ELF-1 (cell line): ENCODE measurements at places on chromosomes 13 and 19.

DNA sequence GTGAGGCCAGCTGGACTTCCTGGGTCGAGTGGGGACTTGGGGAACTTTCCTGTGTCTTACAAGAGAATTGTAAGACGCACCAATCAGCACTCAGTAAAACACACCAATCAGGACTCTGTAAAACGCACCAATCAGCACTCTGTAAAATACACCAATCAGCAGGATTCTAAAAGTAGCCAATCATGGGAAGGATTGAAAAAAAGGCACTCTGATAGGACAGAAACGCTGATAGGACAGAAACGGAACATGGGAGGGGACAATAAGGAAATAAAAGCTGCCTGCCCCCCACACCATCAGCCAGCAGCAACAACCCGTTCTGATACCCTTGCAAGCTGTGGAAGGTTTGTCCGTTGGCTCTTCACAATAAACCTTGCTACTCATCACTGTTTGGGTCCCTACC, 73.1 kb upstream of the SGCG start:
- DNase-seq: no peak

DNA sequence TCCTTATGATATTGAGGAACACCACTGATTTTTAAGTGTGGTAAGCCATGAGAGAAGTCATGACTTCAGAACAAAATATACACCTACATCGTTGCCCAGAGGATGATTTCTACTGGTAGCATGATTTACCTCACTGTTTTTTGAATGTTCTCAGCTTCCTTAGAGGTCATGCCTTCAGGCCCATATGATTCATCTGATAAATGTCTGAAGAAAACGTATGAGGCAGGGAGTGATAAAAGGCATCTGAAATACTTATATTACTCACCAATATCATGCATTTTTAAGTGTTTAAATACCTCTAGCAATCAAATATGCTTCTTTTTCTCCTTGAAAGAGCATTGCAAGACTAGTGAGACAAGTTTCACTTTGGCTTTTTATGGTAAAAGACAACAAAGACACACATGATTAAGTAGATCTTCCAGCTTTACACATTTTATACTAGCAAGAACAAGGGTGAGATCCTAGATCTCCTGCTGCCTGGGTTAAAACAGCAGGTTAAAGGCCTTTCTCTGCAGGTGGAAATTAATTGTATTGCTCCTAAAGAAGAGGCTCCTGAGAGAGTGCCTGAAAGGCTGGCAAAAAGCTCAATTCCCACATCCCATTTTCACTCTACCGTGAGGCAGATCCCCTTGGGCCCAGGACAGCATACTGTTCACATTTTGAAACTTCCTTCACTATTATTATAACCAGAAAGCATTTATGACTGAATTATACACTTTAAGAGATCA, 432.4 kb downstream of the SLITRK1 start:
- DNase-seq: no peak

DNA sequence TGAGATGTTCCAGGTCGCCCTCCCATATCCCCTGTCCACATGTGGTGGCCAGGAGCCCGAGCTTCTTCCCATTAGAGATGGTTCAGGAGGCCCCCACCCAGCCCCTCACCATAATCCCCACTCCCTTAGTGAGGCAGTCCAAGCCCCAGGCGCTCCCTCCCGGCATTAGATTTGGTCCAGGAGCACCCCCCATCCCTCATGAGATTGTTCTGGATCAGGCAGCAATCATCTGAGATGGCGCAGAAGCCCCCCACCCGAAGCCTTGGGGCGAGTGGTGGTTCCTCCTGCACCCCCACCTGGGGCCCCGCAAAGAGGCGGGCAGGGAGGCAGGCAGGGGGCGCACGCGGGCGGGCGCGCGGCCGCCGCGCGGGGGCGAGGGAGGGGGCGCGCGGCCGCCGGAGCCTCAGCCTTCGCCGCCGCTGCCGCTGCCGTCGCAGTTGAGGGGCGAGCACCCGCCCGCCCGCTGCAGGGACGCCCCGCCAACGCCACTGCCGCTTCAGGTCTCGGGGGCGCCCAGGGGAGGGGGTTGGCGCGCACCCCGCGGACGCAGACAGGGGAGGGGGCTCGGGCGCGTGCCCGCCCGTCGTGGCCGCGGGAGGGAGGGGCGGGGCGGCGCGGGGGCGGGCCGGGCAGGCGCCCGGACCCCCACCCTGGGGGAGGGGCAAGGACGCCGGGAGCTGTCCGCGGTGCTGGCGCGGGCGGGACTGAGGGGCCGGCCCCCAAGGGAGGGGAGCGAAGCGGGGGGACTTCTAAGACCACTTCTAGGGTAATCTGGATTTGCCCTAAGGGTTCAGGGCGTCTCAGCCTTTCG, 46.4 kb upstream of the SHKBP1 start:
- DNase-seq: no peak

GRCh38 chr19:31109636-31110035, 239.6 kb downstream of the TSHZ3 start:
- no peak for DNase-seq

DNA sequence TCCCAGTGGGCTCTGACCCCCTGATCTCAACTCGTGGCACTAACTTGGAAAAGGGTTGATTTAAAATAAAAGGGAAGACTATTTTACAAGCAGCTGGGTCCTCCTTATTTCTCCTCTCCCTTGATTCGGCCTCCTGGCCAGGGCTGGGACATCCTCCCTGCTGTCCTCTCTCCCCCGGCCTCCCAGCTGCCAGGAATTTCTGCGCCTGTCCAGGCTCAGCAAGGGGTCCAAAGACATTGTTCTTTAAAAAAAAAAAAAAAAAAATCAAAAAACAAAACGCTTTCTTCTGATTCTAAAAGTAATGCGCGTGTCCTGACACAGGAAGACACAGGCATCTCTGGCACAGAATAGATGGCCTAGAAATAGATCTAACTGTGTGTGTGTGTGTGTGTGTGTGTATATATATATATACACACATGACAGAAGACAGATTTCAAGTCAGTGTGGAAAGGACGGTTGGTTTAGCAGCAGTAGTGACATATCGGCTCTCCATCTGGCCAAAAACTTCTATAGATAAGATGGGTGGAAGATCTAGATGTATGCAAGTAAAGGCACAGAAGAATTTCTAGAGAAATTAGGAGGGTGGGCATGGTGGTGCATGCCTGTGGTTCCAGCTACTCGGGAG, 12.3 kb upstream of the LENG8 start:
- DNase-seq: no peak

DNA sequence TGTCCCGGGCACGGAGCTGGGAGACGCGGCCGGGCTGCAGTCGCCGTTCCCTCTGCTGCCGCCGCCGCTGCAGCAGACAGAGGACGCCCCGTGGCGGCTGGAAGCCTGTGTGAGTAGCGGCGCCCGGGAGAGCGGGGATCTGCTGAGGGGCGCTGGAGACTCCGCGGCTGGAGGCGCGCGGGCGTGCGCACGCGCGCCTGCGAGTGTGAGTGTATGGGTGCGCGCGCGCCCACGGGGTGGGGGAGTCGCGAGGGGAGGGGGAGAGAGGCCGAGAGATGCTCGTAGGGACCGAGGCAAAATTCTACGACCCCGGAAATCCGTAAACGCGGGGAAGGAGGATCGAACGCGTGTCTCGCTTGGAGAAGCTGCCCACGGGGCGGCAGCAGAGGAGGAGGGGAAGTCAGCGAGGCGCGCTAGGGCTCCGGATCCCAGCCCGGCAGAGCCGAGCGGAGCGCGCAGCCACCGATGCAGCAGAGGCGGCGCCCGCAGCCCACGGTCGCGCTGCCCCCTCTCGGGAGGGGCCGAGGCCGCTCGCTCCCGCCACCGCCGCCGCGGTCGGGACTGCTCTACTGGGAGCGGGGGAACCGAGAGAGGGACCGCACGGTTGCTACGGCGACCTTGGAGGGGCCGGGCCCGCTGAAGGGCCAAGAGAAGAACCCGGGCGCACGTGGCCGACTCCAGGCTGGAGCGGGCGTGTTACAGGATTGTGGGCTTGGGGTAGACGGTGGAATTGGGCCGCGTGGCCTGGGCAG, at the start of gene ENOX1:
ENOX1 (minus strand) TSS at position 207 of the 752 bp plus-strand sequence.
- DNase-seq: peak; percentile 77

DNA sequence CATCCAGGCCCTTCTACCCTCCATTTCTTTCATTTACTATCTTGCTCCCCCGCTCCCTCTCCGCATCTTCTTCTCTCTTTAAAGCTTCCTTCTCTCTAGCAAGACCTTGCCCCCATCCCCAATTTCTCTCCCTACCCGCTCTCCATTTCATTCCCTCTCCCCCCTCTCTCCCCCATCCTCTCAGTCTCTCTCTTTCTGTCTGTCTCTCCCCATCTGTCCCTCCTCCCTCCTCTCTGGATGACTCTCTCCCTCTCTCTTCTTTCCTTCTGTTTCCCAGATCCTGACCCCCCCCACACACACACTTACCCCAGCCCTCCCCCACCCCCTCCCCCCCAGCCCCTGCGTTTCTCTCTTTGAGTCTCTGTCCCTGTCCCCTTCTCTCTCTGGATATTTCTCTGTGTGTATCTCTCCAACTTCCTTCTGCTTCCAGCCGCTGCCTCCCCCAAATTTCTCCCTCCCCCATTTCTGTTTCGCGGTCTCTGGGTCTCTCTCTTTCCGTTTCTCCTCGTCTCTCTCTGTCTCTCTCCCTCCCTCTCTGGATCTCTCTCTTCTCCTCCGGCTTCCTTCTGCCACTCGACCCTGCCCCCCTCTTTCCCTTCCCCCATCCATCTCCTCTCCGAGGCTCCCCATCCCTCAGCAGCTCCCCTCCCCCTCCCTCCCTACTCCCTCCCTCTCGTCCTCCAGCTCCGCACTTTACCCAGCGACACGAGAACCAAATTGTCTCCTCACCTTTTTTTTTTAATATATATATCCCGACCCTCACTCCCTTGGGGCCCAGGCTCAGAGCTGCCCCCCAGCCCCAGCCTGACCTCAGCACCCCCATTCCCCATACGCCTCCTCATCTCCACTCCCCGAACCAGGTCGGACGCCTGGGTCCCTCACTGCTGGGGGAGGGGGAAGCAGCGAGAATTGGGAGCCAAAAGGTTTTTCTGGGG, 3.6 kb upstream of the CACNG8 start:
- DNase-seq: no peak

GRCh38 chr19:366205-366783, 21.7 kb upstream of the MIER2 start:
- DNase-seq: no peak

- DNase-seq: peak; percentile 69
Measured at GRCh38 chr13:95296326-95296925, 4.8 kb downstream of the ABCC4 start.

DNA sequence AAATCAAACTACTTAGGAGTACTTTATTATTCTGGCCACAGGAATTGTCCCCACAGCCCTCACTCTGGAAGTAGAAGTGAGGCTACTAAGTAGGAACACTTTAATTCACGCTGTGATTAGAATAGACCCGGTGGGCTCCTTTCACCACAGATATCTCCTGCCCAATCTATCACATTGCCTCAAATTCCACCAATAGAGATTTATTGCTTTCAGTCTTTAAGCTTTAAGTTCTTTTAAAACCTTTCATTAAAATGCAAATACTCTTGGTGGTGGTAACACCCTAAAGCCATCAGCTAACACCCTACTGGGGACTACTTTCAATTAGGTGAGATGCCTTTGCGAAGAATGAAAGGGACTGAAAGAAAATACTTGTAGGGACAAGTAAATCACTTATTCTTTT, 181.9 kb downstream of the DACH1 start:
- peak; percentile 46 for DNase-seq

DNA sequence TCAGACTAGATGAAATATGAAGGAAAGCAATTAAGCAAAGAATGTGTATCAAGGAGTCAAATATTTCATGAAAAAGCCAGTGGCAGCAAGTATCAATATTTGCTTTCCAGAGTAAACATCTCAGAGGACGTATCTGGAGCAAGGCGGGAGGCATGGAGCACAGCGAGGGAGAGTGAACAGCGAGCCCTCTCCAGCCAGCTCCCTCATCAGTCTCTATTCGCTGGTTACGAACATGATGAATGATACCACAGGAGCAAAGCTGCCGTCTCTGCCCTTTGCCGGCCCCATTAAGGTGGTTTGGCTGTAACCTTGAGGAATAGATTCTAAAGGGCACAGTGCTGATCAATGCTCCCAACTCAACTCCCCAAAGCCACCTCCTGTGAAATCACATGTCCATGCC, 95.8 kb downstream of the CCNA1 start:
- no peak for DNase-seq

DNA sequence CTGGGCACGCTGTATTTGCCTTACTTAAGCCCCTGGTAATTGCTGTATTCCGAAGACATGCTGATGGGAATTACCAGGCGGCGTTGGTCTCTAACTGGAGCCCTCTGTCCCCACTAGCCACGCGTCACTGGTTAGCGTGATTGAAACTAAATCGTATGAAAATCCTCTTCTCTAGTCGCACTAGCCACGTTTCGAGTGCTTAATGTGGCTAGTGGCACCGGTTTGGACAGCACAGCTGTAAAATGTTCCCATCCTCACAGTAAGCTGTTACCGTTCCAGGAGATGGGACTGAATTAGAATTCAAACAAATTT, 676 bp downstream of the BRCA2 start:
- no peak for DNase-seq

DNA sequence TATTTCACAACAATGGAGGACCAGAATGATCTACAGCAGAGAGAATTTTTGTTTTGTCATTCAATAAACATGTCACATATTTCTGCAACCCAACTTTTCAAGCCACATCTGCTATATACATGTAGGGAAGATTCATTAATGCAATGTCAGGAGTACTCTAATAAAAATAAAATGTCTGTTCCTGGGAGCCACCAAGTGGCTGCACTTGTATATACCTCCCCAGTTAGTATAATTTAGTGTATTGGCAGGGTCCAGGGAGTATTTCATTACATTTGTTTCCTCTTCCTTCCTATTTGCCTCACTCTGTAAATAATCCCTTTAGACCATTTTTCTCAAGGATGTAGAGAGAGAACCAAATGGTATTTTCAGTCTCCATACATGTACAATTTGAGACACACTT, 1169.0 kb downstream of the DIAPH3 start:
- DNase-seq: no peak

GRCh38 chr13:23506807-23507291, 63.4 kb upstream of the TNFRSF19 start:
- DNase-seq: peak; percentile 27

GRCh38 chr13:26941345-26942174, 181.0 kb upstream of the GPR12 start:
- DNase-seq: no peak

DNA sequence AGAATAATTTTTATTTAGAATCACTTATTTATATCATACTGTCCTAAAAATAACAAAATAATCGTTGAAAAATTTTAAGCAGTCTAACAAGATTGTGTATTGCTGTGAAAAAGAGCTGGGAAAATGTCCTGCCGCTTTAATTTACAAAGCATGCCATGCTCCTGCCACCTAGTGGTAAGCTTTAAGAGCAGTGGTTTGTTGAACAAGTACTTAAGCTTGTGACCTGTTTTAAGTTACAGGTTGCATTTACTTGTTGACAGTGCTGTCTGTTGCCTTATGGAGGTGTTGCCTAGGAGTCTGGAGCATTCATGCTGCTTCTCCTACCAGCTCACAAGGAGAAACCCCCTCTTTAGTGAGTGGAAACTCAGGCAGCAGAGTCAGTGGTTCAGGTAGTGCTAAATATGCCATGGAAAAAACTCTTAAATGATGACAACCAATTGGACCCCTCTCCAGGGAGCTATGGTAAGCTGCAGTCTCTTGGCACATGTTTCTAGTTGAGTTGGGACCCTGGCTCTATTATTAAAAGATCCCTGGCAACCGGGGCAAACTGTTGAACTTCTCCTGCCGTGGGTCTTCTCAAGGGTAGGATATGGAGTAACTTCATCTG, 68.4 kb downstream of the SPATA13 start:
- DNase-seq: no peak

- DNase-seq: no peak
Measured at GRCh38 chr19:40277356-40278059, 7.6 kb downstream of the AKT2 start.

GRCh38 chr13:60787083-60787482, 390.1 kb downstream of the TDRD3 start:
- DNase-seq: no peak

- no peak for DNase-seq
Measured at GRCh38 chr13:85283408-85283807, 515.8 kb downstream of the SLITRK6 start.

GRCh38 chr13:113151745-113152690, 6.4 kb upstream of the PROZ start:
- no peak for DNase-seq
